ENCODE measurements at places on chromosomes 5 and 9.

DNA sequence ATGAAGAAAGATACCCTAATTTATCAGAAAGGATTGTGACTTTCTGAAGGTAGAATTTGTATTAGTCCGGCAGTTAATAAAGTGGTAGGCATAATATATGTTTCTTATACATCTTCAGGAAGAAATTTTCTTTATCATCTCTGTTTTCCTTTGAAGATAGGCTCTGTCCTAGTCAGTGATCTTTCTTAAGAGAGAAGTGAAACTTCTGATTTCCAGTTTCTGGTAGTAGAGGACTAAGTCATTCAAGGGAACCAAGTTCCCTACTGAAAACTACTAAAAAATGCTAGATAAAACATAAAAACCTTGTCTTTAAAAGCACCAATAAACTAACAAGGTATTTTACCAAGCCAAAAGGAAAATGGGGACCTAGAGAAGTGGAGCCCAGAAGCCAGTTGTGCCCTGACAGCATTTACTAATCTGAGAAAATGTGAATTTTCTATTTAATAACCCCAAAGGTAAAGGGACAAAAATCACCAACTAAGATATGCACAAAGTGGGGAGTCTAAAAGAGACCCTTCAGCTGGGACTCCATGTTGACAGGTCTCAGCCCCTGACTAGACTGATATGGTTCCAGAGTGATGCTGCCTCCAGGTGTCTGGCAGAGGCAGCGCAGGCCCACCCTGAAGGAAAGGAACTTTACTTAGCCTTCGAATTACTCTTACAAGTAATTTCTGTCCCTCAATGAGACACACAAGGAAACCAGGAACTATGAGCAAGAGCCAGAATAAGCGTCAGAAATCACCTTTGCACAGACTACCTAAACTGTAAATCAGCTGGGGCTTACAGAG, 72.7 kb downstream of the FAM78A start:
- no peak for DNase-seq

- no peak for DNase-seq
Observed at GRCh38 chr9:137907776-137908175, 30.2 kb downstream of the CACNA1B start.

DNA sequence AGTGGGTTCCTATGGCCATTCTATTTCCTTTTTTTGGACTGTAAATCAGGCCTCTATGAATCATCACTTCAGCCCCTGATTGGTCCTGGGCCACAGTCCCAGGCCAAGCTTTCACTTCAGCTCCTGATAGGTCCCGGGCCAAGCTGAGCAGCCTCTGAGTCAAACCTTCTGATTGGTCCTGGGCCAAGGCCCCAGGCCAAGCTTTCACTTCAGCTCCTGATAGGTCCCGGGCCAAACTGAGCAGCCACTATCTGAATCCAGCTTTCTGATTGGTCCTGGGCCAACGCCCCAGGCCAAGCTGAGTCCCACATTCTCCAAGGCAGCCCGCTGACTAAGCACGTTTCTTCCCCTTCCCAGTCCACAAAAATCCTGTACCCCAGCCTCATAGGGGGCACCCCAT, 1972.9 kb upstream of the ACO1 start:
- no peak for DNase-seq

- no peak for DNase-seq
Observed at GRCh38 chr5:140356853-140357725, 2.9 kb upstream of the SLC4A9 start.

DNA sequence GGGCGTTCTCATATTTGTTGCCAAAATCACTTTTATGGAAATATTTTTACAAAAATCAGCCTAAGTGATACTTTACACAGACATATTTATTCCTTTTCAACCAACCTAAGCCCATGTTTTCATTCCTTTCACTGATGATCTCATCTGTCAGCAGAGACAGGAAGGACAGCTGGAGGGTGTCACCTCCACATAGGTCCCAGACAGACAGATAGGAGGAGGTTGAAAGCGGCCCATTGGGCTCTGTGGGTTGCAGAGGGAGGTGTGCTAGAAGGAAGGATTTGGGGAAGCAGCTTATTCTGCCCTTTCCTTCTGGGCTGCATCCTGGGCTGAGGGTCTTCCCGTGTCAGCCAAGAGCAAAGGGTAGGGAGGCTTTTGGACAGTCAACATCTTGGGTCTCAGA, 26.0 kb upstream of the SEMA4D start:
- no peak for DNase-seq

GRCh38 chr5:163893281-163893680, 387.9 kb downstream of the MAT2B start:
- no peak for DNase-seq

DNA sequence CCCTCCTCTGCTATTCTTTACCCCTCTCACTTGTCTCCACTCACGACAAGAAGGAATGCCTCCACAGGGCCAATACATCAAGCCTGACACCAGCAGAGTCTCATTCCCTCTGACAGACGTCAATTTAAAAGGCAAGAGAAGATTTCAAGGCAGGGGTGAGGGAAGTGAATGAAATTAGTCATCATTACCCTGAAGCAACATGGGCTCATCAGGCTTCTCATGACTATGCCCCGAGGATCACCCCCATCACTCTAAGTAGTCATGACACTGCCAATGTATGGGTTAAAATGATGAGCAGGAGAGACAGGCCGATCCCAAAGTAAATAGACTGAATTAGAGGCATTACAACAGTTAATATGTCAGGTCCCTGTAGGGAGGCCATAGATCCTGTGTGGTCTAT, 504.4 kb downstream of the TLE4 start:
- DNase-seq: peak; percentile 8

- no peak for DNase-seq
Observed at GRCh38 chr5:55895346-55895745, 44.2 kb downstream of the IL31RA start.

- no peak for DNase-seq
Observed at GRCh38 chr5:138724470-138725146, 28.6 kb upstream of the CTNNA1 start.

- DNase-seq: no peak
Observed at GRCh38 chr9:95586326-95586725, 69.6 kb upstream of the PTCH1 start.

DNA sequence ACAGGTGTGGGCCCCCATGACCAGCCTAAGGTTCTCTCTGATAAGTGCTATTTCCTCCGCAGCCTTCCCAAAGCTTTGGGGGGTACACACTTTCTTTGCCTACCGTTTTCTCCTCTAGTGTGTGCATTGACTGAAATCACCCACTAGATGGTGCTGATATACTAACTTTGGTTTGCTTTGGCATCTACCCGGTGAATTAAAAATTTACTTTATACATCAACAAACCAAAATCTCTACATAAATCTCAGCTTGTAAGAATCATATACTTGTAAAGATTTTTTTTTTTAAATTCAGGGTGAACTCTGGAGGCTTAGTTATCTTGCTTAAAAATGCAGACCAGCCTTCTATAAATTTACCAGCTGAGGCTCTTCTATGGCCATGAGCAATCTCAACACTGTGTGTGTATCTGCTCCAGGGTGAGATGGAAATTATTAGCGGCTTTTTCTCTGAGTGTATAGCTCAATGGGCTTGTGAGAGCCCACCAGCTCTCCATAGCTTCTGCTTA, 475.7 kb upstream of the TNC start:
- DNase-seq: peak; percentile 79

- DNase-seq: peak; percentile 44
Observed at GRCh38 chr5:119315516-119315949, 40.3 kb upstream of the TNFAIP8 start.

- DNase-seq: no peak
Observed at GRCh38 chr9:101167490-101168134, 139.1 kb downstream of the PLPPR1 start.

GRCh38 chr9:133370685-133371084, 5.2 kb downstream of the SURF4 start:
- no peak for DNase-seq

- no peak for DNase-seq
Observed at GRCh38 chr9:96116275-96117064, 185.5 kb downstream of the HSD17B3 start.

- DNase-seq: no peak
Observed at GRCh38 chr9:125942125-125942524, 195.0 kb downstream of the PBX3 start.

DNA sequence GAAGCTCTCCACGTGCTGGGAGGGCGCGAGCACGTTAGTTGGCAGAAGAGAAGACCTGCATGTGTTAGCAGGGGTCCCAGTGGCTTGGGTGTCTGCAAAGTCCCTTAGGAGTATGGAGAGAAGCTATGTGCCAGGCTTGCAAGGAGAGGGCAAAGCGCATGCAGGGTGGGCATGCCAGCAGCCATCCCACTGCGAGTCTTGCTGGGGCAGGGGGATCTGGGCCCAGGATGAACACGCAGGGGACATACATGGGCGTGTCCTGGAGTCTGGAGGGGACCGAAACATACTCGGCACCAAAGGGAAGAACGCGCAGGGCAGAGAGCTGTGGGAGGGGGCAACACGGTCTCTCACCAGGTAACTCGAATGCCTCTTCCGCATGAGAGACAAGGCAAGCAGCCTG, 43.6 kb upstream of the IPPK start:
- no peak for DNase-seq

DNA sequence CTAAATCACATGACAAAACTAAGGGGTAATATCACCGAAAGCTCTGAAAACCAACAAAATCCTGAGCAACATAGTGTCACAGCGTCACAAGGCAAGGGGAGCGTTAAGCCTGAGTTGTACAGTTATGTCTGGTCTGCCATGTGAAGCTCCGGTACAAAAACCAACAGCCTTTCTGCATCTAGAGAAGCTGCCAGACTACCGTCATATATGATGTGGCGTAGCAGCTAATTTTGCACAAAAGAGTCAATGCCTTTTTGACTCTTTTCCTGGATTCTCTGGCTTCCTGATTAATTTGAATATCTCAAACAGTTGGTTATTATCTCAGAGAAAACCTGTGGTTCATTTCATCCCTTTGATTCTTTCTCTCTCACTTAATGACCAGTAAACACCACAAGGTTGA, 16.0 kb upstream of the ATP10B start:
- no peak for DNase-seq

- peak; percentile 31 for DNase-seq
Observed at GRCh38 chr5:73450672-73451223, 2.2 kb upstream of the FOXD1 start.

- peak; percentile 4 for DNase-seq
Observed at GRCh38 chr5:131983244-131983771, 28.1 kb downstream of the ACSL6 start.

DNA sequence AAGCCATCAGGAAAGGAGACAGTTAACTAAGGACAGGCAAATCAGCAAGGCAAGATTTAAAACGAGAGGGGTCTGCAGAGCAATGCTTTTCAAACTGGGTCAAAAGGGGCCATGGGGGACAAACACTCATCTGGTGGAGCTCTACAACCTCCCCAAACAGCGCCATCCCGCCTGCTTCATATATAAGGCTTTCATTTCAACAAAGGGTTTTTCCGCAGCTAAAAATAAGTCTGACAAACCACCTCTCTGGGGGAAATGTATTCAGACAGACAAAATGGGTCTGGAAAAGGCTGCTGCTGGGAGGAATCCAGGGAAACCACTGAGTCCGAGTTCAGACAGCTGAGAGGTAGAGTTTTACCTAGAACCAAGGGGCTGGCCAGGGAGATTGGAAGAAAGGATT, 8.3 kb upstream of the SEPTIN8 start:
- no peak for DNase-seq

Measured in EH (cell line).